Endodermal cell (in vitro differentiated cells): ENCODE measurements at places on chromosomes 5 and 9. TPM values are rescaled to one million over a fixed set of nuclear protein-coding genes. Genes with fewer than 3 reads are reported as not detected.

DNA sequence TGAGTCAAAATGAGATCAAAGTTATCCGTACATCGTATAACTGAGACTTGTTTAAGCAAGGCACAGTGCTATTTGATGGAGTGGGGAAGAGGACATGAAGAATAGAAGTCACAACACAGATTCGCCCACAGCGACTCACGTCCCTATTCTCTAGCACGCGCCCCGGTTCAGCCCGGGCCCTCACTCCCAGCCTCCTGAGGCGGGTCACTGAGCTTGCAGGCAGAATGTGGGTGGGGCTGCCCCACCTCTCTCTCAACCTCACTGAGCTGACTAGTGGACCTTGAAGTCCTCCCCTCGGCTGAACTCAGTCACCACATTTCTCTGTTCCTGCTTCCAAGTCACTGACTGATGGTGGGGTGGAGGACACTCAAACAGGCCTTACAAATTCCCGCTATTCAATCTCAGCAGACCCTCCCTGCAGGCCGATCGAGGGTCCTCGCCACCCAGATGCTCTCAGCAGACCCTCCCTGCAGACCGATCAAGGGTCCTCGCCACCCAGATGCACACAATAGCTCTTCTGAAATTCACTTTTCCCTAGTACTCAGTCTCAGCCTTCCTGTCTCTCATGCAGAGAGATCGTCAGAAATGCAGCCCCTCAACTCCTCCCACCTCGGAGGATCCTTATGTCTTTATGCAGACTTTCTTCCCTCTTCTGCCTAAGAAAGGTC, 12.9 kb downstream of the GLDC start:
- H3K36me3 ChIP-seq, result no peaks in the 10 kb centered on the region
- H3K4me3 ChIP-seq, result no peak overlapping the region
- peak; percentile 74 for DNase-seq
- no peaks in the 10 kb centered on the region for H3K27me3 ChIP-seq
- H3K27ac ChIP-seq, result no peak overlapping the region

DNA sequence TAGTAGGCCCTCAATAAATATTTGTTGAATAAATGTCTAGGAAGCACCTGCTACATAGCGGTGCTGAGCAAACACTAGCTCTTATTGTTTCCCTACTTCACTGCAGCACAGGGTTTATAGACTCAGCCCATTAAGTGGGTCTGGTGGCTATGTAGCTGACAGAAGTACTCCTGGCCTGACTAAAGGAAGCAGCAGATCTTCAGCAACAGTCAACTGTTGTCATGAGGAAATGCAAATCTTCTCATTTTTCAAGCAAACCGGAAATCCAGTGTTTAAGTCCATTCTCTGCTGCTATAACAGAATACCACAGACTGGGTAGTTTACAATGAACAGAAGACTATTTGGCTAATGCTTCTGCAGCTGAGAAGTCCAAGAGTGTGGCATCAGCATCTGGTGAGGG, 2.8 kb upstream of the TEX10 start:
- no peaks in the 10 kb centered on the region for H3K36me3 ChIP-seq
- H3K4me1 ChIP-seq, result no peaks in the 10 kb centered on the region
- no peak for DNase-seq
- H3K27me3 ChIP-seq, result no peaks in the 10 kb centered on the region
- no peak overlapping the region for H3K27ac ChIP-seq

- H3K36me3 ChIP-seq, result no peaks in the 10 kb centered on the region
- DNase-seq, result no peak
- H3K27me3 ChIP-seq, result no peaks in the 10 kb centered on the region
Measured at GRCh38 chr5:116404016-116404415, 170.6 kb downstream of the SEMA6A start.

GRCh38 chr5:140690941-140691924, at the start of the genes HARS1 and HARS2:
Gene HARS1 (minus strand): TSS chr5:140691370. CDS start chr5:140691304, 66 bp downstream.
Gene HARS2 (plus strand): TSS chr5:140691455. CDS start chr5:140691649, 194 bp downstream.
- peaks cover 58% of the 10 kb centered on the region for H3K36me3 ChIP-seq
- H3K4me3 ChIP-seq, result peak within 1 kb of the TSS; percentile 93

CHSY3 gene
- 1.0 and 1.2 TPM in 2 replicates for total RNA-seq

DNA sequence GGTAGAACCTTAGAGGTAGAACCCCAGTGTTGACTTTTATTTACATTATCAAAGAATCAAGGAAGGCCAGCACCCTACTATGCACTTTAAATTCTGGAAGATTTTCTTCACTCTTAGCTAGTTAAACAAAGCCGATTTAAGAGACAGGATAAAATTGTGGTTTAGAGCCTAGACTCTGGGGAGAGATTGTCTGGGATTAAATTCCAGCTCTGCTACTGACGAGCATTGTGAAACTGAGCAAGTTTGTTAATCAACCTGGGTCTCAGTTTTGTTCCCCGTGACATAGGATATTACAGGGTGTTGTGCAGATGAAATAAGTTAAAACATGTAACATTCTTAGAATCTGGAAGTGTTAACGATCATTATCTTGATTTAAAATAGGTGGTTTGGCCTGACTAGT, 83.5 kb downstream of the FEM1C start:
- DNase-seq, result no peak
- no peak overlapping the region for H3K4me3 ChIP-seq
- H3K27ac ChIP-seq, result no peak overlapping the region
- no peaks in the 10 kb centered on the region for H3K4me1 ChIP-seq
- no peaks in the 10 kb centered on the region for H3K36me3 ChIP-seq
- no peaks in the 10 kb centered on the region for H3K27me3 ChIP-seq

SH3PXD2B gene
- total RNA-seq, result 35.2 to 84.0 TPM (median 74.9 TPM) in 3 replicates

PCDHA6 gene
- 5.1 and 6.5 TPM in 2 replicates for total RNA-seq

GOLGA1 gene
- total RNA-seq, result 13.2 to 26.8 TPM (median 14.2 TPM) in 3 replicates

DNA sequence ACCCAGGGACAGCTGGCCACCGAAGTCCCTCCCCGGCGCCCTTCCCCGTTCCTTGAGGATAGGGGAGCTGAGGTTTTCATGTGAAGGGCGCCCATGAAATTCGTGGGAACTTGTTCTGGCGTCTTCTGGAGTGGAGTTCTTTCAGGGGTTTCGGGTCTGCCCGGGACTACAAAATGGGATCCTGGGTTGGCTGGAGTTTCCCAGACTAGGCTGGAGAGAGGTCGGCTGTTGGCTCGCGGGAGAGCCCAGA, 3.6 kb upstream of the RGMB start:
- DNase-seq, result no peak
- peaks cover 3% of the 10 kb centered on the region for H3K4me1 ChIP-seq
- no peaks in the 10 kb centered on the region for H3K27me3 ChIP-seq
- peak overlapping the region; percentile 98 for H3K4me3 ChIP-seq
- H3K36me3 ChIP-seq, result peaks cover under 1% of the 10 kb centered on the region
- H3K27ac ChIP-seq, result peak overlapping the region; percentile 50

GRCh38 chr9:87184956-87185642, 237.8 kb upstream of the GAS1 start:
- H3K27ac ChIP-seq, result no peak overlapping the region
- no peak overlapping the region for H3K4me3 ChIP-seq
- DNase-seq, result no peak
- no peaks in the 10 kb centered on the region for H3K27me3 ChIP-seq
- H3K4me1 ChIP-seq, result no peaks in the 10 kb centered on the region

- peak; percentile 30 for DNase-seq
- H3K4me3 ChIP-seq, result no peak overlapping the region
- no peak overlapping the region for H3K27ac ChIP-seq
- no peaks in the 10 kb centered on the region for H3K27me3 ChIP-seq
- no peaks in the 10 kb centered on the region for H3K4me1 ChIP-seq
Measured at GRCh38 chr9:89872426-89872912, 267.7 kb downstream of the GADD45G start.

- no peak overlapping the region for H3K4me3 ChIP-seq
- no peak overlapping the region for H3K27ac ChIP-seq
- H3K27me3 ChIP-seq, result no peaks in the 10 kb centered on the region
- H3K4me1 ChIP-seq, result no peaks in the 10 kb centered on the region
- peaks cover 6% of the 10 kb centered on the region for H3K36me3 ChIP-seq
Measured at GRCh38 chr9:94779031-94779430, 52.5 kb downstream of the AOPEP start.

IFNK gene
- not detected in 3 replicates for total RNA-seq

DNA sequence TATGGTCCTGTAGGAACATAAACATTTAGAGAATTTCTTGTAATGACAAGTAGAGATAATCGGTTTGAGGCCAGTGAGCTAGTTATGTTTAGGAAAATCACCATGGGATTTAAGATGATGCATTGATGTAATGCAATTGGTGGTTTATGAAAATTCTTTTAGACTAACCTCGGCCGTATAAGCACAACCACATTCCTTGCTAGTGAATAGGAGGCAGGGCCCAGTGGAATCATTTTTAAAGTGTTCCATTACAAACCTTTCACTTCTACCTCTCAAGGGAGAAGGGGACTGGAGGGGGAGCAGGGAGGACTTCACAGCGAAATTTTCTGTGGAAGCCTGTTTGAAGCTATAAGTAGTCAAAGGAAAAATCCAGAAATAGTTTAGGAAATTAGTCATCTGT, 71.8 kb upstream of the NFIL3 start:
- H3K27ac ChIP-seq, result no peak overlapping the region
- H3K27me3 ChIP-seq, result no peaks in the 10 kb centered on the region
- no peak overlapping the region for H3K4me3 ChIP-seq

ORM1 gene
- 0.59 and 1.4 TPM in 2 replicates for total RNA-seq
